Activated naive CD8-positive, alpha-beta T cell treated with anti-CD3 and anti-CD28 coated beads for 36 hours (primary cell): ENCODE measurements at places on chromosomes 4 and X. TPM values are rescaled to one million over a fixed set of nuclear protein-coding genes. Genes with fewer than 3 reads are reported as not detected.
A peak's percentile ranks its signal among the peaks of the same experiment; 100 is the strongest.

Gene YIPF7
- not detected for total RNA-seq

Gene SPP1
- total RNA-seq = not detected

Gene INTU
- total RNA-seq = 0.35 TPM

DNA sequence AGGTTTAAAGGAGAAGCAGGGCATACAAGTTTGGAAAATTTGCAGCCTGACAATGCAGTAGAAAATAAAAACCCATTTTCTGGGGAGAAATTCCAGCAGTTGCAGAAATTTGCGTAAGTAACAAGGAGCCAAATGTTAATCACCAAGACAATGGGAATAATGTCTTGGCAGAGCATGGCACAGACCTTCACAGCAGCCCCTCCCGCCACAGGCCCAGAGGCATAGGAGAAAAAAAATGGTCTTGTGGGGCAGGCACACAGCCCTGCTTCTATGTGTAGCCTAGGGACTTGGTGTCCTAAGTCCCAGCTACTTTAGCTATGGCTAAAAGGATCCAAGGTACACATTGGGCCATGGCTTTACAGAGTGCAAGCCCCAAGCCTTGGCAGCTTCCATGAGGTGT is 65.7 kb downstream of the SPOCK3 start:
- H3K4me3 ChIP-seq = no peak overlapping the region
- H3K36me3 ChIP-seq = no peaks in the 10 kb centered on the region
- no peak overlapping the region for H3K27ac ChIP-seq
- DNase-seq = no peak
- H3K27me3 ChIP-seq = no peaks in the 10 kb centered on the region

DNA sequence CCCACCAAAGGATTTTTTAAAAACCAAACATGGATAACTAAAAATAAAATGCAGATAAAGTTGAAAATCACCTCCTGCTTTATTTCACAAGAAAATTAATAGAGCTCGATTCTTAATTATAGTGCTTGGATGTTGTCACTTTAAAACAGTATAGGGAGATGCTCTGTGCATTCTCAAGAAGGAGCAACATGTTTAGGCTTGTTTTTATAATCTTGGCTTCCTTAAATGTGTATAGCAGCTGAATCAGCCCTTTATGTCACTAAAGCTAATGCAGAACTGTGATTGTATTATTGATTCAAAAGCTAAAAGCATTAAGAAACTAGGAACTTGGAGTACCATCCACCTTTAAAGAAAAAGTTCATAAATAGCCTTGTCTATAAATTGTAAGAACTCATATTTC is 12.9 kb downstream of the UTP3 start:
- no peak overlapping the region for H3K4me3 ChIP-seq
- H3K27ac ChIP-seq = no peak overlapping the region
- H3K4me1 ChIP-seq = peaks cover 15% of the 10 kb centered on the region
- no peaks in the 10 kb centered on the region for H3K27me3 ChIP-seq
- no peaks in the 10 kb centered on the region for H3K36me3 ChIP-seq
- DNase-seq = no peak

- peaks cover 7% of the 10 kb centered on the region for H3K36me3 ChIP-seq
- H3K27me3 ChIP-seq = no peaks in the 10 kb centered on the region
- H3K4me3 ChIP-seq = peak overlapping the region; percentile 90
- DNase-seq = peak; percentile 70
Observed at GRCh38 chrX:40174001-40174853, 76.5 kb upstream of the BCOR start.

DNA sequence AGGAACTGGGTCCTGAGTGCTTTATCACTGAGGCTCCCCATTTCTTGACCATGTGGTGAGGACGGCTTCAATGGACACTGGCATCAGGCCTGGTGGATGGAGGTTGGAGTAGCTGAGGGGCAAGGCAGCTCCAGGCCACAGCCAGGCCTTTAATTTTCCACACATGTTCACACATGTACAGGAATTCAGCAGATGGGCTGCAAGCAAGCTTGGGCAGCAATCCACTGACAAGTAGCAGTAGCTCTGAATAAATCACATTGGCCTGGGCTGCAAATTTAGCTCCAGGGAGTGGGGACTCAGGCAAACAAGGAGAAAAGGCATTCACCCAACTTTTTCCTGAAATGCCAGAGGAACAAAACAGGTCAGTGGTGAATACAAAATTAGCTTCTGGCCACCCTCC is 107.8 kb upstream of the SCML1 start:
- H3K27ac ChIP-seq = no peak overlapping the region
- peaks cover 7% of the 10 kb centered on the region for H3K4me1 ChIP-seq
- H3K36me3 ChIP-seq = no peaks in the 10 kb centered on the region

DNA sequence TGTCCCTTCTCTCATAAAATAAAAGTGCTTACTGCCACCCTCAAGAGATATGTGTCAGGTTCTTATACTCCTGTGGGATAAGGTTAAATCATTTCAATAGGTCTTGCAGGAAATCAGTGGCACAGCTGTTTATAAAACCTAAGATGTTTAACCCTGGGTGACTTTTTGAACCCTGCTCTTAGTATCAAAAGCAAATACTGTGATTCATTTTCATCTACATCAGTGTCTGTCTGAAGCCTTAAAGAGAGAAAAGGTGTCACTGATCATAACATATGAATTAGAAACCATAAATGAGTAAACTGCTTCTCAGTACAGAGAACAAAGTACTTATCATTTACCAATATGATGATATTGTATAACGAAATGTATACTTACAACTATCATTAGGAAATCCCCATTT is 59.0 kb downstream of the CCSER1 start:
- no peaks in the 10 kb centered on the region for H3K27me3 ChIP-seq
- H3K4me3 ChIP-seq = no peak overlapping the region
- DNase-seq = no peak
- H3K27ac ChIP-seq = no peak overlapping the region

DNA sequence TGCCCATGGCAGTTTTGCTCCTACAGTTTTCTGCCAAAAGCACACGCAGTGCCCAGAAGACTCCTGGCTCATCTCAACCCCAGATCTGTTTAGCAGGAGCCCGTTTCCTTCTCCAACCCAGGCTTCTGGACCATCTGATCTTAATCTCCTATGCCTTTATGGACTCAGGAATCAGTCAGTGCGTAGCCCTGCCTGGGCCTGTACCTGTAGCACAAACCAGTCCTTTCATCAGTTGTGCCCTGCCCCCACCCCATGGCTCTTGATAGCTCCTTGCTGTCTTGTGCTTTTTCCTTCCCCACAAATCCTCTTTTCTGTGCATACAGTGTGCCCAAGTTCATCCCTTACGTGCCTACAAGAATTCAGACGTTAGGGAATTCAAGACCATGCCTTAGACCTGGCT is 1.5 kb downstream of the ZNF718 start:
- DNase-seq = no peak
- H3K4me3 ChIP-seq = peak overlapping the region; percentile 97
- H3K27ac ChIP-seq = peak overlapping the region; percentile 97
- peaks cover 18% of the 10 kb centered on the region for H3K4me1 ChIP-seq
